ENCODE measurements at places on chromosomes 3 and 15. TPM values are rescaled to one million over a fixed set of nuclear protein-coding genes. Genes with fewer than 3 reads are reported as not detected.

DNA sequence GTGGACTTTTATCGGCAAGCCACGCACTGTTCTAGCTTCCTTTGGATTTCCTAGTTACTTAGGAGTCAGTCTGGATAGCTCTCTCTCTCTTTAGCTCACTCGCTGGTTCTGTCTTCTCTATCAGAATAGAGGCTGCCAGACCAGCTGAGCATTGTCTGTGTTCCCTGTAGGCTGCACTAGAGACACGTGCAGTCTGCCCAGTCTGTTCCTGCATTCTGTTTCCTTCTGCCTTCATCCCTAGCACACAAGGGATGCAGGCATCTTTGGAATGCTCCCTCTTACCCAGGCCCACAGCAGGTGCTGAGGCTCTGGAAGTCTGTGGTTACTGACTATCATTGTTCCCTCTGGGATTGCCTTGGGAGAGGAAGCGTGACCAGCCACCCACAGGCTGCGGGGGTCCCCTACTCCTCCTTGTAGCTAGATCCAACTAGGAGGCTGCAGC, 322.8 kb downstream of the ZNF621 start:
- H3K4me1 ChIP-seq, result no peaks in the 10 kb centered on the region
- no peak for DNase-seq
- H3K27me3 ChIP-seq, result no peaks in the 10 kb centered on the region
- H3K4me3 ChIP-seq, result no peak overlapping the region

GRCh38 chr3:195907684-195907933, 742 bp downstream of the TNK2 start:
- peaks cover 15% of the 10 kb centered on the region for H3K36me3 ChIP-seq
- no peaks in the 10 kb centered on the region for H3K27me3 ChIP-seq
- no peak for DNase-seq
- peak overlapping the region; percentile 38 for H3K27ac ChIP-seq

- no peak for DNase-seq
- H3K4me3 ChIP-seq, result no peak overlapping the region
- no peak overlapping the region for H3K27ac ChIP-seq
- H3K36me3 ChIP-seq, result no peaks in the 10 kb centered on the region
These were observed 82.0 kb downstream of the NR2E3 start for GRCh38 chr15:71892335-71892734.

- no peak overlapping the region for H3K4me3 ChIP-seq
- H3K27me3 ChIP-seq, result no peaks in the 10 kb centered on the region
- no peaks in the 10 kb centered on the region for H3K36me3 ChIP-seq
- peak; percentile 55 for DNase-seq
- H3K27ac ChIP-seq, result no peak overlapping the region
- peaks cover 26% of the 10 kb centered on the region for H3K4me1 ChIP-seq
These were observed 46.5 kb downstream of the CD86 start for GRCh38 chr3:122101646-122102045.

The AHSG gene
- total RNA-seq, result 0.24 TPM

Data from Calu3 (cell line).